ENCODE measurements at places on chromosomes 2 and 18.

- DNase-seq = no peak
Measured at GRCh38 chr2:52676056-52676455, 1091.5 kb upstream of the CHAC2 start.

DNA sequence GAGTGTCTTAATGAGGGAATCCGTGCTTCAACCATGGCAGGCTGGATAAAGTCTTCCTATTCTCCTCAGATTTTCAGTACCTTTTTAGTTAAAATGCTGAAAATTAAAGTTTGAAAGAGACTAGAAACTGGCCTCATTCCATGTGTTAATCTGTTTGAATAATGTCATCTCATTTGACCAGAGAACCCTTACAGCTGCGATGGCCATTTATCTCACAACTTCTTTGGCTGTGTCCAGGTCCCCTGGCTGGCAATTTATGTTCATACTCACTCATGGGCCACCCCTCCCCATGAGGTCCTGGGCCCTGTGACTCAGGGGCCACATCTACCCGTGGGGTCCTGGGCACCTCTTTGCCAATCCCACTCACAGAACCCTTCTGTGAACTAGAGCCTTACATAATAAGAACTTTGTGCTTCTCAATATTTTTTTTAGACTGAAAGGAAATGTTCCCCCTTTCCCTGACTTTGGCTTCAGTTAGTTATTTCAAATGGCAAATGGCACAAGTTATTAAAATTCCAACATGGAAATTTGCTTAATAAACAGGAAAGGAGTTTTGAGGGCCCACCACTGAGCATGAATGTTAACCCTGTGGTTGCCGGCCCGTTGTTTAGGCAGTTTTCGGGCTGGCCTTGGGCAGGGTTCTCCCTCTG, 134.6 kb downstream of the UXS1 start:
- no peak for DNase-seq

- DNase-seq = no peak
Measured at GRCh38 chr2:142914507-142915313, 37.2 kb downstream of the KYNU start.

DNA sequence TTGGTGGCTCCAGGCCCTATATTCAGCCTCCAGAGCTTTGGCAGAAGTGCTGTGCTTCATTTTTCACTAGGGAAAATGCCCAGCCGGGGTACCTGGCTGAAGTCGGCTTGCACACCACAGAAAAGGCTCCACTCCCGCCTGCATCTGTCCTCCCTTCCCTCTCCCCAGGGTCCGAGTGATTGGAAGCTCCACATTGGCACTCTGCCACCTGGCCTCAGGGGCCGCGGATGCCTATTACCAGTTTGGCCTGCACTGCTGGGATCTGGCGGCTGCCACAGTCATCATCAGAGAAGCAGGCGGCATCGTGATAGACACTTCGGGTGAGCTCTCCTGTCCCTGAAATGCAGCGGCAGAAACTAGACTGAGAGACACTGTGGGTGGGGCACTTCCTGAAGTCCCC, 47.4 kb downstream of the IMPA2 start:
- no peak for DNase-seq

DNA sequence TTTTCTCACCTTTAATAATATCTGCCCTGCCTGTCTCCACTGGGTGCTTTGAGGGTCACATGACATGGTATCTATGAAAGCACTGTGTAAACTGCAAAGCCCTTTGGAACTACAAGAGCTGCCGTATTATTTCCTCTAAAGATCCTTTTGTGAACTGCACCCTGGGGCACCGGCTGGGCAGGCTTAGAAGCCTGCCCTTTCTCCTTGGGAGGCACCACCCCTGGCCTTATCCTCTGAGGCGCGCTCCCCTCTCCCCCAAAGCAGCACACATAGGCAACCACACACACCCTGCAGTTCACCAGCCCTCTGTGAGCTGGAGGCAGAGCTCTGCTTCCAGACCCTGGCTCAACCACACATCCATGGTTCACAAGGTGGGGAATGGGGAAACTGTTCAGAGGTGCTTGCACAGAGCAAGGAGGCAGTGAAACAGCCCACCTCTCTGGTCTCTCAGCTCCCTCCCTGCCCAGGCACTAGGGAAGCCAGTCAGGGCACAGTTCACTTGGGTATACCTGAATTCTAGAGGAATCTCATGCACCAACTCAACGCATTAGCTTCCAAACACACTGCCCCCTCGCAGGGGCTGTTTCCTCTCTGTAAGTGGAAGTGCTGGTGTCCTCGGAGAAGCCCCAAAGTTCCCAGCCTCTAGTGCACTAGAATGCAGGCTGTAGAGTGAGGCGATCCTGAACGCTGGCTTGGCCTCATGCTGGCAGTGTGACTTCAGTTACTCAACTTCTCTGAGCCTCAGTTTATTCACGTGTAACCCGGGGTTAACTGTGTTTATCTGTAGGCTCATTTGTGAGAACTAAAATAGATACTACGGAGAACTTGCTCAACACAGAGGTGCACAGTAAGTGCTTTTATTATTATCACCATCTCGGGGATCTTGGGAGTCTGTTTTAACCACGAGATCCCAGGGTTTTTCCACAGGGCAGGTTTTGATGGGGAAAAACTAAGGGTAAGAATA, 11.0 kb downstream of the SIGLEC15 start:
- DNase-seq = no peak

DNA sequence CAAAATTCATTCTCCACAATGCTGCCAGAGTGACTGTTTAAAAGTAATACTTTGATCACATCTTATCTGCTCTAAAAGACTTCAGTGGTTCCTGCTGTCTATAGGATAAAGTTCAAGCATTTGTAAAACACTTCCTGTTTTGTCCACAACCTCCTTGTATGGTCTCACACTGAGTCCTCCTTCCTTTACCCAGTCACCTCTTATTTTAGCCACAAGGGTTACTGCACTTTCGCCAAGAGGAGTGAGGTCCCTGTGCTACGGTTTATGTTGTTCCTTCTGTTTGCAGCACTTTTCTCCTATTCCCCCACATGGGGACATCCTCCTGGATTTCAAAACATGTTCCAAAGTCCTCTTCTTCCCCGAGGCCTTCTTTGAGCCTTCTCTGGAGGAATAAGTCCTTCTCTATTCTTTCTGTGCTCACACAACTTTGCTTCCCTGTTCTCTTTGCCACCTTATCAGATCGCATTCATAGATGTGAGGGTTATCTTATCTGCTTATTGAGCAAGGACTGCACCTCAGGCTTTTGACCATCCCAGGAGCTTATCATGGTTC, 112.2 kb upstream of the NABP1 start:
- DNase-seq = no peak

- DNase-seq = no peak
Measured at GRCh38 chr2:118723394-118723793, 124.1 kb downstream of the EN1 start.

DNA sequence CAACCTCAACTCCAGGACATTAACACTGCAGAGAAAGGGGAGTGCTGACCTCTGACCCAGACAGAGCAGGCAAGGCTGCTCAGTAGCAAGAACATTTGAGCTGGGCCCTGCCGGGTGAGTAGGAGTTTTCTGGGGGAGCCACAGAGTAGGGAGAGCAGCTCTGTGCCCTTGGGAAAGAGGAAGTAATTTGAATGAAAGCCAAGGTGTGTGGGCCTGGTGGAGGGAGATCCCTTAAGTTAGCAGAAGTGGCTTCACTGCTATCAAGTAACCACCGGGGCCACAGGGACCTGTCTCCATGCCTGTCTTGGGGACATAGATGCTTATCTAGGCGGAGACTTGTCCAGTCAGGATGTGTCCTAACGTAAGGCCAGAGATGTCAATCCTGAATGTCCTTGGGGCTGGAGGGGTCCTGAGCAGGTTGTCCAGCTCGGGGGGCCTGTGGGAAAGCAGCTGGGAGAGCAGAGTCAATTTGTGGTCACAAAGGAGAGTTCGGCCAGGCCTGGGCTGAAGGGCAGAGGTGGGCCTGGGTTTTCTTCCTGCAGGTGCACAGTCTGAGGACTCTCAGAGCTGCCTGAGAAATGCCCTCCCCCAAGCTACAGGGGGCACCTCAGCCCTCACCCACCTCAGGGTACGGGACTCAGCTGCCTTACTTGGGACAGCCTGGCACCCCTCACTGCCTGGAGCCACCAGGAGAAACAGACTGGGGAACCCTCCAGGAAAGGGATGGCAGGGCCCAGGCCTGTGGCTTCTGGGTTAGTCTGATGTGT, 15.0 kb upstream of the OTOF start:
- DNase-seq = no peak

GRCh38 chr18:78425019-78425412, 554.6 kb upstream of the SALL3 start:
- DNase-seq = no peak

- no peak for DNase-seq
Measured at GRCh38 chr2:47815764-47816163, 32.8 kb downstream of the MSH6 start.

GRCh38 chr2:13021470-13021957, 304.8 kb downstream of the TRIB2 start:
- DNase-seq = no peak

- DNase-seq = no peak
Measured at GRCh38 chr2:133848111-133848649, 279.9 kb upstream of the NCKAP5 start.

DNA sequence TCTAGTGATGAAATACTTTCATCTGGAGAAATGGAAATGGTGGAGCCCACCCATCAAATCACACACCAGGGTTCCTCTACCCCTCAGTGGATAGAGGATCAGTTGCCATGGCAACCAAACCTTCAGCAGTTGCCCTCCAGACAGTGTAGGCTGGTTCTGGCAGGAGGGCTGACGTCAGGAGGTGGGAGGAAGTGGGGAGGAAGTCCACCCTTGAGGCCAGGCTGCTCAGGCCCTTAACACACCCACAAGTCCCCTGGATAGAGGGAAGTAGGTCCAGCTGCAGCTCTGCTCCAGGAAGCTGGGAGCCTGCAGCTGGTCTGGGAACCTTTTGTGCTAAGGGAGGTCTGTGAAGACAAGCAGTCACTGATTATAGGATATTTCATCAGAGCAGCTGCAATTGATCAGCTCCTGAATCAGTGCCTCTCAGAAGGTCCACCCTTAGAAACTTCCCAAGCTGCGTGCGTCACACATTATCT, 186.6 kb downstream of the MTX2 start:
- DNase-seq = no peak

DNA sequence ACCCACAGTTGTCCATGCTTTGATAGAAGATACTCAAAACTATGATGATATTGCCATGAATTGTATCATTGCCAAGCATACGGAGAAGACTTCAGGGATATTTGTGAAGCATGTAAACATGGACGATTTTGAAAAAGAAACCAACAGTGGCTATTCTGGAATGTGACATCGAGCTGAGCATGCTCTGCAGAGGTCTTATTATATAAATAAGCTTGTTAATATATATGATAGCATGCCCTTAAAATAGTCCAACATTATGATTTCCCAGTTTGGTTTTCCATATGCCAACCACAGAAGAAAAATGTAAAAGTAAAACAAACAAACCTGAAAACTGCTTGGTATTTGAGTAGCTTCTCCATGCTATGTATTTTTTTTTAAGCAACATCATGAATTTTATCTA, 159.1 kb downstream of the LNPK start:
- DNase-seq = no peak

DNA sequence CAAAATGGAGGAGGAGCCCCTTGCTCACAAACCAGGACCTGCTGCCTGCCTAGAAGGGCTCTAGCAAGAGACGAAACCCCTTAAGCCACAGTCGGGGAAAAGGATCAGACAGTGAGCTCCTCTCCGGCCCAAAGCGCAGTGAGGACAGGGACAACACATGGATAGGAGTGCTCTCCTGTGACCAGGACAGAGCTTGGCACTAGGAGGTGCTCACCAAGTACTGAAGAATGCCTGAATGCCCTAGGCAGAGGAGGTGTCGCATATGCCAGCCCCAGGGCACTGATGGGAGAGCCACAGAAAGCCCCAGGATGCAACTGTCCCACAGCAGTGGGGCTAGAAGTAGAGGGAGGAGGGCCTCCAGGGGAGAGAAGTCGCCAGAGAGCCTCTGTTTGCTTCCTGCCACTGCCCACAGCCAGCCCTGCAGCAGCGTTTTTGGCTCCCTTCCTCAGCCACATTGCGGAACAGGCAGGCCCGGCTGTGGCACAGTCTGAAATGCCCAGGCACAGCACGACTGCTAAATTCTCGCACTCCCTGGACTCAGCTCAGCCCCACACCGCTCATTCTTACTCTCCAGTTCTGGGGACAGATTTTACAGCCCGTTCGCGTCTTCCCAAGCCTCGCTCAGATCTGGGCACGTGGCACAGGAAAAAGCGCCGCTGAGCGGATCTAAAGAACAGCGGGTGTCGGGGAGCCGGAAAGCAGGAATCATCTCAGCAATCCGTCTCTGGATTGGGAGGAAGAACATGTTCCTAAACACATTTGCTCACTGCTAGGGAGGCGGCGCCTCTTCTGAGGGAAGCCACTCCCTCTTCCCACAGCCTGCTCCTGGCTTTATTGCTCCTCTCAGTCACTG, 98.7 kb upstream of the POU3F3 start:
- no peak for DNase-seq

DNA sequence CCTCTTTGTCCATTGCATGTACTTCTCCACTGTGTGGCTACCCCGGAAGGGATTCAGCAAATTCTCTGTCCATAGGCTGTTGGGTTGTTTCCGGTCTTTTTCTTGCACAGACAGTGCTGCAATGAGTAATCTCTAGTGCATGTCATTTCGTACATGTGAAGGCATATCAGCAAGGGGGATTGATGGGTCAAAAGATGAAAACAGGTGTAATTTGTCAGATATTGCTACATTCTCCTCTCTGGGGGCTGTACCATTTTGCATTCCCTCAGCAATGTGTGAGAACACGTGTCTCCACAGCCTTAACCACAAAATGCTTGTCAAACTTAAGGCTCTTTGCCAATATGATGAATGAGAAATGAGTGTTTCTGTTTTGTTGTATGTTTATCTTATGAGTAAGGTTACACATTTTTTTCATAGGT, 60.5 kb downstream of the KLHL29 start:
- no peak for DNase-seq

- no peak for DNase-seq
Measured at GRCh38 chr2:213065583-213066442, 85.6 kb downstream of the IKZF2 start.

DNA sequence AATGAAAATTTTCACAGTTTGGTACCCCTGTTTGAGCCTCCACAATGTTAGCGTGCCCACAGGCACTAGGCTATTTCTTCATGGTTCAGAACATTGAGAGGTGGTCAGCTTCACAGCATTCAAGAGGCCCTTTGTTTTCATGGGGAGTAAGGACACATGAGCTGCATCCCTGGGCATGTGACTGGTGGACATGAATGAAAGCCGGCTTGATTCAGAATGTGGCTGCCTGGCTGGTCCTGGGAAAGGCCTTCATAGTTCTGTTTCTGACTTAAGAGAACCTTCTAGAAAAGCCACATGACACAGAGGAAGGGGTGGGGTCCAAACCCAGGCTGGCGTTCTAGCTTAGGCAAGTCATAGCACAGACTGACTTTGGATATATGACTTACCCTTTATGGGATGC, 420.6 kb downstream of the CMPK2 start:
- DNase-seq = no peak

GRCh38 chr18:48923746-48924629, 26.8 kb downstream of the SMAD7 start:
- DNase-seq = no peak

- no peak for DNase-seq
Measured at GRCh38 chr2:174788291-174788929, 24.1 kb upstream of the CHRNA1 start.

- no peak for DNase-seq
Measured at GRCh38 chr18:22591222-22591621, 173.5 kb upstream of the CTAGE1 start.

GRCh38 chr2:173716458-173717052, 248.6 kb downstream of the SP3 start:
- no peak for DNase-seq

Measured in stimulated activated CD4-positive, alpha-beta T cell treated with anti-CD3 and anti-CD28 coated beads, Interleukin-12 subunit alpha, Interleukin-12 subunit beta, amount 100 ng/mL, for 24 hours (primary cell).